ENCODE measurements at places on chromosomes 3 and 15.
A peak's percentile ranks its signal among the peaks of the same experiment; 100 is the strongest.

DNA sequence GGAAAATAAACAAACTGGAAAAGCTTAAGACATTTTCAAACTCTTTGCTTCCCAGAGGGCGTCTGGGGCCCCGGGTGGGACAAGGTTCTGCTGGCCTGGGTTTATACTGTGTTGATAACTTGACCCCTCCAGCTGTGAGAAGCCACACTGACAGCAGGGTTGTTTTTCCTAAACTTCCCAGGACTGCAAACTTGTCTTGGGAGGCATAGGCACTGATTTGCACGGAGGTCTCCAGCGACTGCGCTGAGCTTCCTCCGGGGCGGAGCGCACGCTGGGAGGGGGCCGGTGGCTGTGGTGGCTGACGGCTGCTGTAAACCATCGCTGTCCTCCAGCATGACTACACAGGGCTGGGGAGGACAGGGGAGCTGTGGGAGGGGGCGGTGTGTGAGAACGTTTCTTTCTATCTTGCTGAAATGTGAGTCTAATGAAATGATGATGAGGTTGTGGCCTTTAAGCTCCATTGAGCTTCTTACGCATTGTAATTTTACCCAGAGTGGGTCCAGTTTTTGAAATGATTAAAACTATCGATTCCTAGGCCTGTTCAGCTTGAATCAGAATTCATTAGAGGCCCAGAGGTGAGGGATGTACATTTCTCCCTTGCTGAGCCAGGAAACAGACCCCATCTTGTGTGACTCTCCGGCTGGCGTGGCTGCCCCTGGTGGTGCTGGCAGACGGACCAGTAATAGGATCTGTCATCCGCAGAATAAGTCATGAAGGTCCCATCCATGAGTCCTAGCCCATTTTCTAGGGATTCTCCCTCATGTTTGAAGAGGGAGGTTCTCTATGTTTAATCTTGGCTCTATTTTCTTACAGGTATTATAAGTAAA lies 40.5 kb upstream of the VPS8 start:
- no peak for DNase-seq

GRCh38 chr3:187793618-187794017 lies 48.4 kb upstream of the BCL6 start:
- no peak for DNase-seq

- no peak for DNase-seq
Measured at GRCh38 chr3:128709506-128710210, 16.3 kb upstream of the RAB7A start.

GRCh38 chr15:99502182-99502581 lies 63.6 kb upstream of the MEF2A start:
- DNase-seq, result no peak

DNA sequence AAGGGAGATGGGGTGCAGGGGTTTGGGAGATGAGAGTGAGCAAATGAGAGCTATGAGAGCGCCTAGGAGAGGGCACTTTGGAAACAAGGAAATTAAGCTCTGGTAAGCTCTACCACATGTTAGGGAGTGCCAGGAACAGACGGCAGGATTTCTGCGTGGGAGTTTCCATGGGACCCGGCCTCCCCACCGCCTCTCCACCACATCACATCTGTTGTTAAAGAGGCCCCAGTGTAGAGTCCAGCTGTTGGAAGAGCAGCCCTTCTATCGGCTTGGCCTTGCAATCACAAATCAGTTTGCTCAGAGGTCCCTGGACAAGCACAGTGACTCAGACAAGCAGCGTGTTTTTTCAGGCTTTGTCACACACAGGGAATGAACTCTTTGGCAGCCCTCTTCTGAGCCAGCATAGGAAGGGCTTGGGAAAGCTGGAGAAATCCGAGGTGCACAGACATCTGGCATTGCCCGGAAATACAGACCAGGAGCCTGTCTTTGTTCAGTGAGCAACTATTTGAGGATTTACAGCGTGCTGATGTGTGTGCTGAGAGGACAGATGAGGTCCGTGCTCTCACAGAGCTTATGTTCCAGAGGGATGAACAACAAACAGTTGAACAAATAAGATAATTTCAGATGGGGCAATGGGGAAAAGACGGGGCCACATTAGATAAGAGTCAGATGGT lies 370.6 kb upstream of the PROK2 start:
- peak; percentile 91 for DNase-seq

- no peak for DNase-seq
Measured at GRCh38 chr3:10119376-10119775, 3.9 kb downstream of the BRK1 start.

DNA sequence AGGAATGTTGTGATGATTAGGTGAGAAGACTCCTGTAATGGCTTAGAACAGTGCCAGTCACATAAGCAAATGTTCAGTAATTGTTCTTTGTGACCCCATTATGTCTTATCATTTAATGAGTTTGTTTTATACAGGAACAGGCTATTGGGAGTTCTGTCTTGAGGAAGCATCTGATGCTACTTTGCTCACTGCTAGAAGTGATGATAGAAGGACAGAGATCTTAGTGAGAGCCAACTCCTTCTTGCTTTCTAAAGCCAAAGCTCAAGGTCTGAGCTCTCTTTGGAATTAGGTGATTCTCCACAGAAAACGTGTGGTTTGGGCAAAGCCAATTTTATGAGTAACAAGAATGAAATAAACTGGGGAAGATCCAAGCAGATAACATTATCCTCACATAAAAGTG lies 214.8 kb downstream of the LRTM1 start:
- DNase-seq, result no peak

DNA sequence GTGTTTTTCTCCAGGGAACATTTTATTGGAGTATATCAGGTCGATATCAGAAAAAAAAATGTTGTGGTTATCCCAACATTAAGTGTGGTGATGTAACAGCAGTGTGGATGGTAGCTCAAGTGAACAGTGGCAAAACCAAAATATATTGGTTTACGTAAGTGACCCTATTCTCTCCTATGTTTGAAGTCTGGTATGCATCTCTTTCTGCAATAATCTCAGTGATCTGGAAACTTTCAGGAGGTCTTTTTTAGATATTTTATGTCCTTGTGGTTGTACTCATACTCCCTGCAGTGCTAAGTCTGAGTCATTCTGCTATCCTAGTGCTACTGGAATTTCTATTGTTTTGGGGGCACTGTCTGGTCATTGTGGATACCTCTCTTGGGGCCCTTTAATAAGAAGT lies 137.9 kb downstream of the SNRPN start:
- DNase-seq, result no peak

GRCh38 chr3:172816968-172817367 lies 66.4 kb downstream of the ECT2 start:
- DNase-seq, result no peak

GRCh38 chr3:126040386-126040785 lies 43.5 kb downstream of the SLC41A3 start:
- DNase-seq, result no peak

GRCh38 chr3:38018296-38019266 lies 10.9 kb downstream of the PLCD1 start:
- DNase-seq, result no peak

GRCh38 chr3:56536735-56537134 lies 20.2 kb upstream of the CCDC66 start:
- DNase-seq, result no peak

- DNase-seq, result peak; percentile 88
Measured at GRCh38 chr15:34988027-34988902, at the start of gene ZNF770. TSS of gene ZNF770 (minus strand) at chr15:34988287. CDS start at chr15:34983434, 4,853 bp downstream.

DNA sequence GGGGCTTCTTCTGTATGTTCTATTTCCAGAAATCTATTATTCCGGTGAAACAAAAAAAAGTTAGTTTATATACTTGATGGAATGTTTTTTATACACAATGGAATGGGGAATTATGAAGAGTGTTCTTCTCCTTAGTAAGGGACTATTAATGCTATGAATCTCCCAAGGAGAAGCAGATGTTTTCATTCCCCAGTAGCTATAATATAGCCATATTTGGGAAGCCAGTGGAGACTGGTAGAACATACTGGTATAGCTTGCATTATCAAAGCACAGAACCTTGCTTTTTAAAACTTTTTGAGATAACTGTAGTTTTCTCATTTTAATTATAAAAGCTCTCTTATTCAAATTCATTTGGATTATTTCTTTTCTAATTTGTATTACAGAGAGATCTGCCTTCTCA lies 38.3 kb downstream of the ADGRG7 start:
- no peak for DNase-seq

DNA sequence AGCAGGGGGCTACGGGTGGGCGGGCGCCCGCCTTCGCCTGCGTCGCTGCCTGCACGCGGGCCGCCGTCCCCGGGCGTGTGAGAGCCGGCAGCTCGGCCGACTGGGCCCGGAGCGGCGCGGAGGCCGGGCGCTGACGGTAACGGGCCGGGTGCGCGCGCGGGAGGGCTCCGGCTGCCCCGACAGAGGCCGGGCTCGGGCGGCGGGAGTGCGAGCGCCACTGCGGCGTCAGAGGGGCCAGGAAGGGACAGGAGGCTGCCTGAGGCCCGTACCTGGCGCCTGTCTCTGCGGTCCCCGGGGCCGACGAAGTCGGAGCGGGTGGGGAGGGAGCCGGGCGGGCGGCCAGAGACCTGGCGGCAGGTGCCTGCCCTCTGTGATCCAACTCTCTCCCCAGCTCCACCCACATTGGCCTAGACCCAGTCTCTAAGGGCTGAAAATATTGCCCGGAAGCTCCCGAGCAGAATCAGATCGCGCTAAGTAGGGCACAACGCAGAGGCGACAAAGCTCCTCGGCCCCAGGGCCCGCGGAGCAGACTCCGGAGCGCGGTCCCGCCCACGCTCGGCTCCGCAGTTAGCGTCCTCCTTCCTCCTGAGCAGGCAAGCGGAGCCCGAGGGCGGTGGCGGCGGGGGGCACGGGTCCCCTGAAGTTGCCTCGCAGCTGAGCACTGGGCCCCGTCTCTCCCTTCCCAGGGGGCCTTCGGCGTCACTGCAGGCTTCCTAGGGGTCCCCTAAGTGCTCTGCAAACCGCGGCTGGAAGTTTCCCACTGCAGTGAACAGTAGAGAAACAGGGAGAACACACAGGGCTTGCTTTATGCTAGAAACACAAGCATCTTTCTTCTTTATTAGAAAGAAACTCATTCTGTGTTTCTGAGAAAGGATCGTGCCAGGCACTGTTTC lies at the start of gene MAN2A2:
Gene MAN2A2, plus strand, starts transcription at position 463 of the 893 bp plus-strand sequence. CDS start 906 bp downstream, outside the sequence.
- DNase-seq, result peak; percentile 80

DNA sequence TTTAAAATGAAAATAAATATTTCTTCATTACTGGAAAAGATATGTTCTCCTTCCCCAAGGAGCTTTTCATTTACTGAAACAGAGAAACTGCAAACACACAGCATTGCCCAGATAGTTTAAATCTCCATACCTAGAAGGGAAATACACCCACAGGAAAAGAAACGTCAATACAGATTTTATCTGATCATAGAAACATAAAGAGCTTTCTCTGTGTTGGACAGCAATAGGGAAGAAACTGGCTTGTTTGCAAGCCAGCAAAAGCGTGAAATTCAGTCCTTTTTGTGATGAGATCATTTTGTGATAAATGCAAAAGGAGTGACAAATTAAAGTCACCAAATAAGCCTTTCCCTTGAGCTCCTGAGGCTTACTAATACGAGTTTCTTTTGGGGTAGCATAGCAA lies 398.0 kb downstream of the TIGIT start:
- DNase-seq, result no peak

DNA sequence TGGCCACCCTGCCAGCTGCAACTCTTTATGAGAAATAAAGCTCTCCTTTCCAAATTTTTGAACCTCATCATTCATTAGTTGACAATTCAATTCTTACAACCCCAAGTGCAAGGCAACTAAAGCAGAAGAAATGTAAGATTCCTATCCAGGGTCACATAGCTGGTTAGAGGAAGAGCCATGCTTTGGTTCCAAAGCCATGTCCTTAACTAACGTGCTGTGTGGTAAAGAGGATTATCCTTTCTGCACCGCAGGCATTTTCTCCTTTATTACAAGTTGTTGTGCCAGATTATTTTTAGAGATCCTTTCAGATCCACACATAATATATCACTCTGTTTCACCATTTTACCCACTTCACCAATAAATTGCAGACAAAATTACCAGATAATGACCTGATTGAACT lies 36.5 kb downstream of the TM4SF18 start:
- DNase-seq, result no peak

- no peak for DNase-seq
Measured at GRCh38 chr3:103170651-103171050, 735.8 kb downstream of the ZPLD1 start.

DNA sequence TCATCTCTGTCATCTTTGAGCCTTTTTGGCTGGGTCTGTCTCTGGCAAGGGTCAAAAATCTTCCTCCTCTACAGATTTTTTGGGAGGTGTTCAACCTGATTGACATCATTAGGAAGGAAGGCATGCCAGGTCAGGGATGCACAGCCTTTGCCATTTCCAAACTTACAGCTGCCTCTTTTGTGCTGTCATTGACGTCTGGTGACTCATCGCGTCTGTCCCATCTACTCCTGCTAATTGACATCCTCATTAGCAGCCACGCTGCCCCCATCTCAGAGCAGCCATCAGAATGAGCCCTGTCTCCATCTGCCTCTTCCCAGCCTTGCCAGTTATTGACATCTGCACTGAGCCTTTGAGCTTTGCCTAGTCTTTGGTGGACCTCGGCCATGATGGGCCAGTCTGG lies 53.0 kb downstream of the PDIA5 start:
- DNase-seq, result no peak

DNA sequence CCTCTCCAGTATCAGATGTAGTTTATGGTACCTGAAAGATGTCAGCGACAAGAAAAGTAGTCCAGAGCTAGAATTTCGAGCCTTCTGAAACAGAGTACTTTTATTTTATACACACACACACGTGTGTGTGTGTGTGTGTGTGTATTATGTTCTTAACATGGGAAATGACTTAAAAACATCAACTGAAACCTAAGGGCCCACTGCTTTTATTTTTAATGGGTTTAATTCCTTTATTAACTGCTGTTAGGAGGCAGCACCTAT lies 1.9 kb downstream of the TCF12 start:
- no peak for DNase-seq
